Kasumi-1 (cell line): ENCODE measurements at places on chromosomes 13 and 19.
A peak's percentile ranks its signal among the peaks of the same experiment; 100 is the strongest.

DNA sequence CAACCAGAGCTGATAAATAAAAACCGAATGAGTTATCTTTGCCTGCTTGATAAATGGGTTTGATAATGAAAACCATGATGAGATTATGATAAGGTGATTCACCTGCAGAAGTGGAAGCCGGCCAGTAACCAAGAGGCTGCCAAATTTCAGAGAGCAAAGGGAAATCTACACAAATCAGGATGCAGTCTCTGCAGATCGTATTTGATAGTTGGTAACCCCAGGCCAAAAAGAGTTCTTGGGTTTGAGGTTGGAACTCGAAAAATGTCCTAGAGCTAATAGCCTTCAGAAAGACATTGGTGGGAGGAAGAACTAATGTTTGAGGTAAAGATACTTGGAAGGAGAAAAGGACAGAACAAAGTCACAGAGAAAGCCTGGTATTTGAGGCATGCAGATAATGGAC lies 9.6 kb upstream of the LATS2 start:
- no peak for DNase-seq

GRCh38 chr19:4057931-4058692 lies 8.6 kb downstream of the ZBTB7A start:
- no peak for DNase-seq

- DNase-seq = no peak
Measured at GRCh38 chr13:87837522-87837921, 166.4 kb downstream of the SLITRK5 start.

GRCh38 chr13:37274569-37275497 lies 169.4 kb upstream of the CSNK1A1L start:
- no peak for DNase-seq

GRCh38 chr13:25110956-25111584 lies 15.1 kb downstream of the PABPC3 start:
- DNase-seq = no peak

GRCh38 chr19:45632468-45633196 lies 6.6 kb downstream of the EML2 start:
- no peak for DNase-seq

- DNase-seq = no peak
Measured at GRCh38 chr13:97630725-97631124, 196.8 kb downstream of the RAP2A start.

DNA sequence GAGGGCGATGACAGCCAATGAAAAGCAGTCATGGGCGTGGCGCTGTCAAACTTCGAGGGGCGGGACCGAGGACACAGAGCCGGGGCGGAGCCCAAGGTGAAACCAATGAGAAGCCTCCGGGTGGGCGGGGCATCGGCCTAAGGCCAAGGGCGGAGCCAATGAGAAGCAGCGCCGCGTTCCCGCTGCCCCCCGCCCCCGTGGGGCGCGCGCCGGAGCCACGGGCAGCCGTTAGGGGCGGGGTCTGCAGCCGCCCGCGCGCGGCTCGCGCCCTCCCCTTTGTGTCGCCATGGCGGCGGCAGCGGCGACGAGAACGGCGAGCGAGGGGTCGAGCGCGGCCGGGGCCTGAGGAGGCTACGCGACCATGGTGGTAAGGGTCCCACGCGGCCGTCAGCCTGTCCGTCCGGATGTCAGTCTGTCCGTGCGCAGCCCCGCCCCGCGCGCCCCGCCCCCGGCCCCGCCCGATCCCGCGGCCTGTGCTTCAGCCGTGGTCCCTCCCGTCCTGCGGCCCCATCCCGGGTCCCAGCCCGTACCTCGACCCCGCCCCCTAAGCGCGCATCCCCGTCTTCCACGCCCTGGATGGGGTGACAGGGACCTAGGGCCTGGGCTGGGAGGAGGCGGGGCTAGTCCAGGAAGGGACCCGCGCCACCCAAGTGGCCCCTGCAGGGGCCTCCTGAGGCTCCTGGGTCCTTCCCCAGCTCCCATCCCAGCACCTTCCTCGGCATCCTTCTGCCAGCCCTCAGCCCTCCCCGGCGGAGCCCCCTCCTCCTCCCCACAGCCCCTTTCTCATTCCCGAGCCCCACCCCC lies at the start of gene ARHGAP33:
Gene ARHGAP33 (plus strand): TSS at position 267 of the 804 bp plus-strand sequence. CDS start 95 bp downstream, at position 362.
- DNase-seq = peak; percentile 95

- DNase-seq = peak; percentile 44
Measured at GRCh38 chr19:28794301-28794700, 418.6 kb downstream of the UQCRFS1 start.

GRCh38 chr13:40517486-40518480 lies 148.7 kb downstream of the FOXO1 start:
- no peak for DNase-seq

DNA sequence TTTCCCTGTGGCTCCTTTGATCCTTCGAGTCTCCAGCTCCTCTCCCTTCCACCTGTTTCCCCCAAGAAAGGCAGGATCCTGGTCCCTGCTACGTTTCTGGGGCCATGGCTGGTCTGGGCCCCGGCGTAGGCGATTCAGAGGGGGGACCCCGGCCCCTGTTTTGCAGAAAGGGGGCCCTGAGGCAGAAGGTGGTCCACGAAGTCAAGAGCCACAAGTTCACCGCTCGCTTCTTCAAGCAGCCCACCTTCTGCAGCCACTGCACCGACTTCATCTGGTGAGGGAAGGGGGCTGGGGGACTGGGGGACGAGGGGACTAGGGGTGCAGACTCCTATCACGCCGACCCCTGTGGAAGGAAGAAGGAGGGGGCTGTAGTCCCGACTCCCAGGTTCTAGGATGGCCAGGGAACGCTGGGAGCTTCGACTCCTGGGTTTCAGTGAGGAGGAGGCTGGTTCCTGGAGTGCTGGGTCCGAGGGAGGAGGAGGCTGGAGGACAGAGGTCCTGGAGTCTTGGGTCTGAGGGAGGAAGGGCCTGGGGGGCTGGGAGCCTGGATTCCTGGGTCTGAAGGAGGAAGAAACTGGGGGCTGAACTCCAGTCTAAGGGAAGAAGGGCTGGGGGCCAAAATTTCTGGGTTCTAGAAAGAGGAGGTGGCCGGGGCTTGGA lies 524 bp downstream of the PRKCG start:
- DNase-seq = no peak

DNA sequence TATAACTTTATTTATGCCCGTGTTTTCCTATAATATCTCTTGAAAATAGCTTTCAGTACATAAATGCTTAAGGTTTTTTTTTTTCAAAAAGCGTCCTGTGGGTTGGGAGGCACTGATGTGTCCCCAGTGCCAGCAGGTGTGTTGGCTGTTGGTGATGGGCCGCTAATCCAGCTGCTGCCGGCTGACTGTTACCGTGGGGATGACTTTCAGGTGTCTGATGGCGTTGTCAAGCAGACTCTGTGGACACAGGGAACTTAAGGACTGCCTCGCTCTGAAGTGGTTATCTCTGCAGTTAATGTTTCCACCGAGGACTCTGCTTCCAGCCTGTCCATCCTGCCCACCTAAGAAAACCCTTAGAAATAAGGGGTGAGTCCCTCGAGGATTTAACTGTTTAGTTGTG lies 94.5 kb downstream of the ANKRD10 start:
- no peak for DNase-seq

GRCh38 chr13:99990126-99990977 lies 8.8 kb downstream of the ZIC2 start:
- no peak for DNase-seq

GRCh38 chr13:36763126-36763722 lies 55.8 kb upstream of the RFXAP start:
- no peak for DNase-seq

GRCh38 chr13:28357247-28357825 lies 137.6 kb downstream of the FLT1 start:
- DNase-seq = no peak

GRCh38 chr19:50745221-50745620 lies 22.1 kb downstream of the CLEC11A start:
- no peak for DNase-seq

DNA sequence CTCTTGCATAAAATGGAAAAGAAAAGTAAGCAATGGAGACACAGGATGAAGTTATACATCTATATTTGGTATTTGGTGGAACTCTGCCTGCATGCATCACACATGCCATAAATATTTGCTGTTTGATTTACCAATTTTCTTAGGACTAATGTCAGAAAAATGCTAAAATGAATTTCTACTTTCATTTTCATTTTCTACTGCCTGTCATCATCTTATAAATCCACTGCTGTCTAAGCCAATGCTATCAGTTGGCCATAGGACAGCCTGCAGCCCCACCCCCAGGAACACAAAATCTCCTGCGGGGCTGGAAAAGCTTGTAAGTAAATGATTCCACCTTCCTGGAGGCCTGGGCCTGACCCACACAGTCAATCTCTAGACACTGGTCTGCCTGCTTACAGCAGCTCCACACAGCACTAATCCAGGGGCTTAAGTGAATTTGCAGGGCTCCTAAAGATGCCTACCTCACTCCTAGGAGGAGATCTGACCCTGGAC lies 122.0 kb downstream of the ENOX1 start:
- DNase-seq = no peak

DNA sequence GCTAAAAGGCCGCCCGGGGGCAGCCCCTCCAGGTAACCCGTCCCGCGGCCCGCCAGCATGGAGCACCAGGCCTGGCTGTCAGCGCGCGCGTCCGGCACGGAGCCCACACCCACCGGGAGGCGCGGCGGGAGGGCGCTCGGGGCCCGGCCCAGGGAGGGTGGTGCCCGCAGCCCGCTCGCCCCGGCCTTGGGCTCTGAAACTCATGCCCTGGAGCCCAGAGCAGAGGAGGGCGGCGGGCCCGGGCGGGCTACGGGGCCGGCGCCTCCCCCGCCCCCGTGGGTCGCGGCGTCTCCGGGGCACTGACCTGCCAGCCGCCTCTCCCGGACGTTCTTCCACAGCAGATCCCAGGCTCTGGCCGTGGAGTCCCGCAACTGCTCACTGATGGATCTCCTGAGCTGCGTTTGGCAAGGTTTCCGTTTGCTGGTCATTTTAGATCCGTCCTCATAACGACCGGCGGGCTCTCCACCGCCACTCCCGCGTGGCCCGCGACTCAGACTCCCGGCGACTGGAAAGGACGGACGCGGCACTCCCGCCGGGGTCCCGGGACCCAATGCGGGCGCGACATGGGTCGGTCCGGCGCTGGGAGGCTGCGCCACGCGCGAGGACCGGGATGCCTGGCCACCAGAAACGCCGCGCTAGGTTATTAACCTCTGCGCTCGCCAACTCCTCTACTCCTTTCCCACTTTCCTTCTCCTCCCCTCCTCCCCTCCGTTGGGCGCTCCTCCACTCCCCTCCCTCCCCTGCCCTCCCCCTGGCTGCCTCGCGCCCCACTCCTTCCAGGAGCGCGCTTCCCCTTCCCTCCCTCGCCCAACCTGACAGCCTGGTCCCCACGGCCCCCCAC lies 64.7 kb upstream of the STARD13 start:
- peak; percentile 4 for DNase-seq

DNA sequence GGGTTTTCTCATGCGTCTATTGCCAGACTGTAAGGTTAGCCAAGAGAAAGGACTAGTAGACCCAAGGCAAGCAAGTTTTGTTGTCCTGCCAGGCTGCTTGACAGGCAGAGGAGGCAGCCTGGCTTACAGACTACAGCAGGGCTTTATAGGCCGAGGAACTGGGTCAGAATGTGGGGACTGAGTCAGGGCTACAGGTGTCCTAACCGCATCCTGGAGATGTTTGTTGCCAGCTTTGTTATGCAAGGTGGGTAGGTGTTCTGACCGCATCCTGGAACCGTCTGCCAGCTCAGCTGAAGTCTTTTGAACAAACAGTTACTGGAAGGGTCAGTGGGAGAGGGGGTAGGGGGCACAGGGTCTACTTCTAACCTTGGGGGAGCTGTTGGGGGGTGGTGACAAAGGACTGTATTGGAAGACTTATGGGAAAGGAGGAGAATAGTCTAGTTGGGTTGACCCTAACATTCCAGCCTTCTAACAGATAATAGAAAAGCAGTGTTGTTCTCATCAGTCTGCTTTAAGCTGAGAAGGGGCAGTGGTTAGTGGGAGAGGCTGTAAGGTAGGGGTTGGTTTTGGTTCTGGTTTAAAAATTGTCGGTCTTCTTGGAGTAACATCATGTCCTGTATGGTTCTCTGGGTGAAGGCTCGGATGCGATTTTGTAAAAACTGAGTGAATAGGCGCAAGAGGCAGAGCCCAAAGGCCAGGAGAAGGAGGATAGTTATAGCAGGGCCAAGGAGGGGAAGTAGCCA lies 913.8 kb upstream of the SLITRK5 start:
- no peak for DNase-seq

- peak; percentile 13 for DNase-seq
Measured at GRCh38 chr13:21297447-21297846, 121.0 kb downstream of the MRPL57 start.

DNA sequence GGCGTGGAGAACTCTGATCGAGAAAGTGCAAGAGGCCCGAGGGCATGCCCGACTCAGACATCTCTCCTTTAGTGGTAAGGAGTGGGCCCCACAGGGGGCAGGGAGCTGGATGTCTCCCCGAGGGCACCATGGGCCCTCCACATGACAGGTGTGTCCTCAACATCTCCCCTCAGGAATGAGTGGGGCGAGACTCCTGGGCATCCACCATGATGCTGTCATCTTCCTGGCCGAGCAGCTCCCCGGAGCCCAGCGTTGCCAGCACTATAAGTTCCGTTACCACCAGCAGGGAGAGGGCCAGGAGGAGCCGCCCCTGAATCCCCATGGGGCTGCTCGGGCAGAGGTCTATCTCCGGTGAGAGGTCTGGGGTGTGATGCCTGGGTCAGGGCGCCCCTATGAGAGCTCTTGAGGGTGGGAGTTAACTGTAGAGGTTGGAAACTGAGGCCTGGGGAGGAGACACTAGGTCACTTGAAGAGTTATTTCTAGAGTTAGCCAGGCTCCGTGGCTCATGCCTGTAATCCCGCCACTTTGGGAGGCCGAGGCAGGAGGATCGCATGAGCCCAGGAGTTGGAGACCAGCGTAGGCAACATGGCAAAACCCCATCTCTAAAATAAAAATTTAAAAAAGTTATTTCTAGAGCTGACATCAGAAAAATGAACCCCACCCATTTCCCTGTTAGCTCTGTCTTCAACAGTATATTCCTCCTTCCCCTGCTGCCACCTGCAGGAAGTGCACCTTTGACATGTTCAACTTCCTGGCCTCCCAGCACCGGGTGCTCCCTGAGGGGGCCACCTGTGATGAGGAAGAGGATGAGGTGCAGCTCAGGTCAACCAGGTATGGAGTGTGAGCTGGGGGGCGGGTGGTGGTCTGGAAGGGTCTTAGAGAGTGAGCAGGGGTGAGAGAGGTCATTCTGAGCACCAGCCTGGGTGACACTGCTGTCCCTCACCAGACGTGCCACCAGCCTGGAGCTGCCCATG lies 5.1 kb downstream of the IGFLR1 start:
- no peak for DNase-seq

- DNase-seq = no peak
Measured at GRCh38 chr19:35590875-35591274, 4.9 kb downstream of the PMIS2 start.

- DNase-seq = no peak
Measured at GRCh38 chr13:71758828-71759227, 108.2 kb downstream of the DACH1 start.

GRCh38 chr19:13505761-13506470 lies 363 bp downstream of the CACNA1A start:
- no peak for DNase-seq

DNA sequence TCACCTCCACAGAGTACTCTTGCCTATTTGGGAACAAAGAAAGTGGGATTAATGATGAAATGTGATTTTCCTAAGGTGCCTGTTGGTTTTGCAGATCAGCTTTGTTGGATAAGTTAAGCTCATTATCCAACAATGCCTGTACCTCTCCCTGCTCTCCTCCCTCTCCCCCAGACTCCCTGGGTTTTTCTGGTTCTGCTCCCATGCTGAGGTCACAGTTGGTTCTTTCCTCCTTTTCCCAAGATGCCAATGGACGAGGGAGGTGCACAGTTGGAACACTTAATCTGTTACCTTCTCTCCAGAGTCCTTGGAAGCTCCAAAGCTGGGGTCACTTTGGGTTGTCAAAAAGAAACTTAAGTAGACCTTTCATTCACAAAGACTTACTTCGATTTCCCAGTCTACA lies 1.6 kb downstream of the OXGR1 start:
- no peak for DNase-seq
